T-helper 1 cell treated with Interleukin-12 subunit alpha and Interleukin-12 subunit beta and Interleukin-4 antibody, amounts not matched to agents 30 ng/mL and 1 ng/mL, for 36 hours (primary cell): ENCODE measurements at places on chromosomes 13 and 19. TPM values are rescaled to one million over a fixed set of nuclear protein-coding genes. Genes with fewer than 3 reads are reported as not detected.

Gene EFNA2
- total RNA-seq = not detected in 2 replicates

Gene PLPP2
- 0.25 and 0.34 TPM in 2 replicates for total RNA-seq

Gene FFAR2
- not detected in 2 replicates for total RNA-seq

Gene EPS8L1
- 4.1 and 4.2 TPM in 2 replicates for total RNA-seq

Gene FOXA3
- not detected in 2 replicates for total RNA-seq

Gene ZNF677
- 2.5 and 3.2 TPM in 2 replicates for total RNA-seq

Gene GADD45B
- total RNA-seq = 72.4 and 85.8 TPM in 2 replicates

Gene KLK4
- not detected in 2 replicates for total RNA-seq

Gene ATCAY
- not detected in 2 replicates for total RNA-seq

Gene PSG1
- total RNA-seq = not detected in 2 replicates

Gene CYP2F1
- total RNA-seq = not detected in 2 replicates

Gene SPART
- 30.6 and 33.1 TPM in 2 replicates for total RNA-seq
